ENCODE measurements at places on chromosomes 3 and 15.

- DNase-seq, result no peak
These were observed 8.5 kb upstream of the FBLN2 start for GRCh38 chr3:13540297-13540995.

DNA sequence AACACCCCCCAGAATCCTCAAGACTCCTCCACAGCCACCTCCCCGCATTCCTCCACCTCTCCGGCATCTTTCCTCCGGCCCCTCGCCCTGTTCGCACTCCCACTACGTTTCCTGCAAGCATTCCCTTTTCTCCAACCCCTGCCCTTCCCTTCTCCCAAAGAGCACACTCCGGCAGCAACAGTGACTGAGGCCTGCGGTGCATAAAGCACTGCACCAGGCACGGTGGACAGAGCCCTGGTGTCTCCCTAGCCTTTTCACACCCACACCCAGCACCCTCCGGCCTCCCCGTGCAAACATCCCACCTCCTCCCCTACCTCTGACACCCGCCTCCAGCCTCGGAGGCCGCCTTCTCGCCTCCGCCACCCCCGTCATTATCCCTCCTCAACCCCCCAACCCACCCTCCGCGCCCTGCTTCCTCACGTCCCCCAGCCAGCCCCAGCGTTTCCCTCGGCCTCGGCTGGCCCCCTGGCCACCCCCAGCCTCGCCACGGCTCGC is 577 bp downstream of the ZNF148 start:
- no peak for DNase-seq

DNA sequence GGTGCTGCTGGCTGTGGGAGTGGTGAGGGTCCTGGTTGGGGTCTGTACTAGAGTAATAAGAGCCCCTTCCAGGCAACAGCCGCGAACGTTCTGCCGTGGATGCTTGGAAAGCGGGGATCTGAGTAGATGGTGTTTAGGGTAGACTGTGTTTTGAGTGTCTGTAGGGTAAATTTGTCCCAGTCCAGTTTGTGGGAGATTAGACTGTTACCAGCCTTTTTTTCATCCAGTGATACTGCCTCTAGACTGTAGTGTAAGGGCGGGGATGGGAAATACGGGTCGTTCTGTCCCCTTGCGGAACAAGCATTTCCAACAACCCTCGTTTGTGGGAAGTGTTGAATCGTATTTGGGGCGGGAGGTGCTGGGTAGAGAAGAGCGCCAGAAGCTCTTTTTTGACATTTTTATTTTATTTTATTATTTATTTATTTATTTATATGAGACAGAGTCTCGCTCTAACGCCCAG is 424 bp downstream of the HAUS2 start:
- no peak for DNase-seq

GRCh38 chr3:24834442-24834841 is 339.8 kb upstream of the THRB start:
- DNase-seq, result no peak

DNA sequence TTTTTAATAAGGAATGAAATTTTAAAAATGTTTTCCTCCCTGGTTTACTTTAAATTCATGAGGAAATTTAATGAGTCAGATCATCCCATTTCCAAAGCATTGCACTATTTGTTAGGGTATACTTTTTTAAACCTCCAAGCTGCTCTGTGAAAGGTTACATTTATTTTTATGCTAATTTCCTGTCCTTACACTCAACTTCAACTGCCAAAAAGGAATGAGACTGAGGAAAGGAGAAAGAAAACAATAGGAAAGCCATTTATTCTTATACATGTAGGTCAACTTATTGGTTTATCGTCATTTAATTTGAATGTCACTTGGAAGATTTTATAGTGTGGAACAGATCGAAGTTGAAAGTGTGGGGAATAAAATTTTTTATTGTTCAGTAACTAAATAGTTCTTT is 104.1 kb downstream of the ALCAM start:
- DNase-seq, result no peak

- no peak for DNase-seq
These were observed 43.3 kb downstream of the PLOD2 start for GRCh38 chr3:146117406-146118285.

- no peak for DNase-seq
These were observed 960 bp upstream of the KLF13 start for GRCh38 chr15:31325595-31326155.

DNA sequence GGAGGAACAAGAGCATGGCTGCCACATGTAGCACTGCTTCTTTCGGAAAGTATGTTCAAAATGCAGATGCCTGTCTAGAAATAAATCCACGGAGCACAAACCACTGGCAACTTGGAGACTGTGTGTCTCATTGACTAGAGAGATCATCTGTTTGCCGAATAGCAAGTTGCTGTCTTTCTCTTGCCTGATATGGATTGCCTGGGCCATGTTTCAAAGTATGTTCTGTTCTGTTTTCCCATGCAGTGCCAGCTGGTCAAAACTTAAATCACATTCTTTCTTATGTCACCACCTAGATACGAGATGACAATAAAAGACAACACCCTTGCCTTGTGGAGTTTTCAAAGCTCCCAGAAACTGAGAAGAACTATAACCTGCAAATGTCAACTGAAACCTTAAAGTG is 318.9 kb downstream of the RYR3 start:
- no peak for DNase-seq

DNA sequence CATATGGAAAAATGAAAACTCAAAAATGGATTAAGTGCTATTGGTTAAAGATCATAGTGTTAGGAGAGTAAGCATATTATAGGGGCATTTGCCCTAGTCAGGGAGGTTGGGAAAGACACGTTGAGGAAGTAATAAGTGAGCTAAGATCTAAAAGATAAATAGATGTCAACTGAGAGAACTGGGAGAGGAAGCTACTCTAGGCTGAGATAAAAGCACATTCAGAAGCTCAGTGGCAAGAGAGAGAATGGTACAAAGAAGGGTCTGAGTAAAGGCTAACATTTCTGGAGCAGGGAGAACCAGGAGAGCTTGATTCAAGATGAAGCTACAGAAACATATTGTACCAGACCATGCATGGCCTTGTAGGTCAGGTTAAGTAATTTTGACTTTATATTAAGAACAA is 63.9 kb downstream of the TRPC1 start:
- no peak for DNase-seq

DNA sequence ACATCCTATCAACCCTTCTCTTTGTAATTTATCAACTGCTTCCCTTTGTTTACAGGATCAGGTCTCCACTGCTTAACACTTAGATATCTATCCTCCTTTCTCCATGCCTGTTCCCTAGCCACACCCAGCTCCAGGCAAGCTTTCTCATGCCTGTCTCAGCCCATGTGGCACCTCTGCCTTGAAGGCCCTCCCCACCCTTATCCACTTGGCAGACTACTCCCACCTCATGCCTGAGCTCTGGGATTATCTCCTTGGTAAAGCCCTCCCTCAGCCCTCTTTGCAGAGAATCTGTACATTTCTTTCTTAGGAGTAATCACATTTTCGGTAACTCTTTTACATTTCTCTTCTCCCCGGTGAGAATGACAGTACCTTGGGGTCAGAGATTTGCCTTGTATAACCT is 96.0 kb downstream of the ATP1B3 start:
- DNase-seq, result no peak

- DNase-seq, result no peak
These were observed at the start of gene DLL4 for GRCh38 chr15:40928821-40929659. Gene DLL4, plus strand, starts transcription at chr15:40929340. Its CDS starts 329 bp downstream, at chr15:40929669.

- no peak for DNase-seq
These were observed 519.8 kb upstream of the GOLIM4 start for GRCh38 chr3:168615493-168616020.

- DNase-seq, result no peak
These were observed 146.1 kb upstream of the BCHE start for GRCh38 chr3:165983284-165983683.

DNA sequence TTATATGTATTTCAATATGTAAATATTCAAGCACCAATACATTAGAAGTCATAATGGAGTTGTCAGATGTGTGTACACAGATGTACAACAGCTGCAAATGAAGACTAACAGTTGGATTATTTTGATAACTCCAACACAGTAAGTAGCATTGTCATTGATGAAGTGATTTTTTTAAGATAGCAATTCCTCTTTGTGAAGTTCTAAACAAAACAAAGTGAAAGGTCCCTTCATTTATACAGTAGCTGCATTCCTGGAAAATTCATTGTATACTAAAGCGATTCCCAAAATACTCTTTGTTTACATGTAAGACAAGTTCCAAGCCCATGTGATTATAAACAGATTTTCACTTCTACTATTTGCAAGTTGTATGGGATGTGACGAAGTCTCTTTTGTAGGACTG is 114.7 kb downstream of the B3GALNT1 start:
- DNase-seq, result no peak

- no peak for DNase-seq
These were observed 1481.5 kb downstream of the OTOL1 start for GRCh38 chr3:162978136-162978535.

DNA sequence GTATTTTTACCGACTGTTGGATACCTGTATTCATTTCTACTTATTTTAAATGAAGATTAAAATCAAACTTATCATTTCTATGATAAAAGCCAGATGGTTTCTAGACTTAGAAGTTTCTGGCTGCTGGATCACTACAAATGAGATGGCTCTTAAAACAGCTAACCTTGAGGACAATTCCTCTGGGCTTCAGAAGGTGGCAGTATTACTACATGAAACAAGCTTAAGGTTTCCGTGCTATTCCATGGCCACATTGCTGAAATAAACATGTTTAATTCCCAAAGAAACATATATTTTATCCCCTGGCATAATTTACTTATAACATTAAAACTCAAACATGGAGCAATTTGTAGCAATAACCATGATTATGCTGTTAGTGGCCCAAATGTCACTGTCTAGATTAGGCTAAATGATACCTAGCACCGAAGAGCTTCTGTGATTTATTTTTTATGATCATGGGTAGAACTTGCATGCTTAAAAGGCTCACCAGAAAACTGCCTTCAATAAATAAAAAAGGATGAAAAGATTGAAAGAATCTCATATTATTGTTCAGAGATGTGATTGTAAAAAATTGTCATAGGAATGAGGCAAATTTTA is 204.0 kb upstream of the NANOGP8 start:
- no peak for DNase-seq

DNA sequence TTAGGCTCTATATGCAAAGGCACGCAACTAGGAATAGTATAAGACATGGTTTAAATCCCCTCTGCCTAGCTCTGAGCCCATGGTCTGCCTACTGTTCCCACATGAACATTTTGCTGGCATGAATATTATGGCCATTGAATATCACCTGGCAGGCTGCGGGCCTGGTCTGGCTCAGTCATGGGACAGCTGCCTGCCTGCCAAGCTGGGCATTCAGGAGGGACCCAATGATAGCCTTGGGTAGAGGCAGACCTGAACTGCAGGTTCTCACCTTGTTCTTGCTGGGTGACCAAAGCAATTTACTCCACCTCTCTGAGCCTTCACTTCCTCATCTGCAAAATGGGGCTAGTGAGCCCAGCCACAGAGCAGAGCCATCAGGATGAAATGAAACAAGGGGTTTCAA is 11.3 kb downstream of the RBP1 start:
- DNase-seq, result no peak

DNA sequence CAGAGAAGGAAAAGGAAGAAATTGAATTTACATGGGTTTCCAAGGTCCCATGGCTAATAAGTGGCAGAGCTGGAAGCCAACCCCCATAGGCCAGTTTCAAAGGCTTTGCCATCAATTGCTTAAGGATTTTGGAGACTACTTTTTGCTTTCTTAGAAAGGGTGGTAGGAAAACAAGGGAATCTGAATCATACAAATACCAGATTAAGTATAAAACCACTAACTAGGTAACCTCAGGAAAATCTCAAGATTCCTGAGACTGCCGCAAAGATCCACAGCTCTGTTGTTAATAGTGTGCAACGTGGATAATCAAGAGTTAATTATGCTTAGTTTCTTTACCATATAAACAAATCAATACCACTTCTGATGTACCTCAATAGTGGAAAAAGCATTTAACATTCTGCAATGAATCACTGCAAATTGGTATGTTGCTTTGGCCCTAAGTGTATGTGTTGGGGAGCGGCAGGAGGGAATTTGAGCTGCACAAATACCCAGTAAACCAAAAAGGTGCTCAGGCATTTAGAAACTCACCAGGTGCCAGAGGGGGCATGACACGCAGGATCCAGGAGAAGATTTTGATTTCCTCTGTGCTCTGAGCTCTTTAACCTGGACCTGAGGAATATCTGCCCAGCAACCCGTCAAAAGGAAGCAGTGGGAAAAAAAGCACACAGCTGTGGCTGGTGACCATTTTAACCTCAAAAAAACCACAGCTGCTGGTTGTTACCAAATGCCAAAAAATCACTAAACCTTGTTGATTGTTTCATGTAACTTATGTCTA is 22.0 kb downstream of the AADAC start:
- no peak for DNase-seq

- no peak for DNase-seq
These were observed 192.3 kb upstream of the ARHGEF26 start for GRCh38 chr3:153928851-153929250.

DNA sequence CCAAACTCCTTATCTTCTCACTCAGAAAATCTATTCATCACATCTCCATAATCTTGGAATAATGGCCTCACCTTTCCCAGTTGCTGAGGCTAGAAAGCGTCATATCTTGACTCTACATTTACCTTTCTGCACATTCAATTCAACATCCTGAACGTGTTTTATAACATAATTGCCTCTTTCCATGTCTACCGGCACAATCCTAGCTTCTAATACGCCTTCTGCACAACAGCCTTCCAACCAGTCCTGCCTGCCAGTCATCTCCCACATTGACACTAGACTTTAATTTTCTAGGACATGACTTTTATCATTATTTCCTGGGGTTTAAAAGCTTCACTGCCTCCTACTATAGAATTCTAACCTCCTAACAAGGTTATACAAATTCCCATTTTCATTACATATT is 906.6 kb downstream of the ROBO1 start:
- DNase-seq, result no peak

- DNase-seq, result no peak
These were observed 591.6 kb upstream of the AGTR1 start for GRCh38 chr3:148106062-148106461.

GRCh38 chr15:66017792-66018487 is 148.6 kb downstream of the RAB11A start:
- DNase-seq, result no peak

- no peak for DNase-seq
These were observed 13.8 kb upstream of the MUSTN1 start for GRCh38 chr3:52848617-52849016.

- no peak for DNase-seq
These were observed 24.1 kb downstream of the PRR20G start for GRCh38 chr3:127263586-127264231.

DNA sequence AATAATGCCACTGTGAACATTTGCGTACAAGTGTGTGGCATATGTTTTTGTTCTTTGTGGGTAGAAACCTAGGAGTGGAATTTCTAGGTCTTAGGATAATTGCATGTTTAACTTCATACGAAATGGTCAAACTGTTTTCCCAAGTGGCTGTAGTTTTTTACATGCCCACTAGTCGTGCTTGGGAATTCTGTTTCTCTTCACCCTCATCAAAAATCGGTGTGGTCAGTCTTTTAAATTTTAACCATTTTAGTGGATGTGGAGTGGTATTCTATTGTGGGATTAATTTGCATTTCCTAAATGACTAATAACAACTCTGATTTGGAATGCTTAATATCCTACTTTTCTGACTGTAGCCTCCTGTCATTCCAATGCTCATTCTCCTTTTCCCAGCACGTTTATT is 27.6 kb downstream of the ZFAND6 start:
- no peak for DNase-seq
